ENCODE measurements at places on chromosomes 11 and 22.
A peak's percentile ranks its signal among the peaks of the same experiment; 100 is the strongest.

DNA sequence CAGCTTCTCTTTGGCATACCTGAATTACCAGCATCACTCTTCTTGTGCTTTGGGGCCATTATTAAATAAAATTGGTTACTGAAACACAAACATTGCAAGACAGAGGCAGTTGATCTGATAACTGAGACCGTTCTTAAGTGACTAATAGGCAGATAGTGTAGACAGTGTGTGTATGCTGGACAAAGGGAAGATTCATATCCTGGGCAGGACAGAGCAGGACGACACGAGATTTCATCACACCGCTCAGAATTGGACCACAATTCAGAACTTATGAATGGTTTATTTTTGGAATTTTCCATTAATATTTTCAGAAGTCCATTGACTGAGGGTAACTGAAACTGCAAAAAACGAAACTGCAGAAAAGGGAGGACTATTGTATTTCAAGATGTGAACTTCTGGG, 68.6 kb downstream of the LDLRAD3 start:
- no peaks in the 10 kb centered on the region for H3K27me3 ChIP-seq
- peaks cover 79% of the 10 kb centered on the region for H3K4me1 ChIP-seq
- no peaks in the 10 kb centered on the region for H3K36me3 ChIP-seq
- DNase-seq: no peak
- no peak overlapping the region for H3K27ac ChIP-seq

GRCh38 chr11:77560605-77561004, 29.1 kb upstream of the AQP11 start:
- no peak overlapping the region for H3K4me3 ChIP-seq
- no peaks in the 10 kb centered on the region for H3K36me3 ChIP-seq

DNA sequence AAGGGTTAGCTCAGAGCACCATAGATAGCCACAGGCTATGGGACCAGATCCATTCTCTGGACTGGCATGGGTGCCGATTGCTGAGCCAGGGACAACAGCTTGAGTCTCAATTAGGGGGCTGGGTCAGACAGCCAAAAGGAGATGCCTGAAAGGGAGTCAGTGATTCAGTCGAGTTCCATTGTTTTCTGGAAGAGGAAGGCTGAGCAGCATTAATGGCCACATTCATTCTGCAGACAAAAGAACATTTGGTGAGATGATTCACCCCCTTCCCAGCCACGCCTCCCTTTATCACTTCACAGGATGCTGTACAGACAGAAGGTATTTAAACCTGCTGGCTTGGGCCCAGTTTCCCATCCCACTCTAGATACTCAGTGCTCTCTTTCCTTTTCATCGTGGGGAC, 131.9 kb downstream of the ADAMTS15 start:
- H3K4me3 ChIP-seq: no peak overlapping the region
- no peaks in the 10 kb centered on the region for H3K36me3 ChIP-seq
- peaks cover 15% of the 10 kb centered on the region for H3K4me1 ChIP-seq
- H3K27ac ChIP-seq: peak overlapping the region; percentile 75

DNA sequence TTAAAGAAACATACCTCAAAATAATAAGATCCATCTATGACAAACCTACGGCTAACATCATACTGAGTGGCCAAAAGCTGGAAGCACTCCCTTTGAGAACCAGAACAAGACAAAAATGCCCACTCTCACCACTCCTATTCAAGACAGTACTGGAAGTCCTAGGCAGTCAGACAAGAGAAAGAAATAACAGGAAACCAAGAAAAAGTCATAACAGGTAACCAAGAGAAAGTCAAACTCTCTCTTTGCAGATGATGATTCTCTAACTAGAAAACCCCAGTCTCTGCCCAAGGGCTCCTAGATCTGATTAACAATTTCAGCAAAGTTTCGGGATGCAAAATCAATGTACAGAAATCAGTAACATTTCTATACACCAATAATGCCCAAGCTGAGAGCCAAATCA, 35.6 kb downstream of the TMEM123 start:
- H3K27ac ChIP-seq: no peak overlapping the region
- H3K4me3 ChIP-seq: no peak overlapping the region
- H3K36me3 ChIP-seq: no peaks in the 10 kb centered on the region
- no peak for DNase-seq
- peaks cover 9% of the 10 kb centered on the region for H3K4me1 ChIP-seq

DNA sequence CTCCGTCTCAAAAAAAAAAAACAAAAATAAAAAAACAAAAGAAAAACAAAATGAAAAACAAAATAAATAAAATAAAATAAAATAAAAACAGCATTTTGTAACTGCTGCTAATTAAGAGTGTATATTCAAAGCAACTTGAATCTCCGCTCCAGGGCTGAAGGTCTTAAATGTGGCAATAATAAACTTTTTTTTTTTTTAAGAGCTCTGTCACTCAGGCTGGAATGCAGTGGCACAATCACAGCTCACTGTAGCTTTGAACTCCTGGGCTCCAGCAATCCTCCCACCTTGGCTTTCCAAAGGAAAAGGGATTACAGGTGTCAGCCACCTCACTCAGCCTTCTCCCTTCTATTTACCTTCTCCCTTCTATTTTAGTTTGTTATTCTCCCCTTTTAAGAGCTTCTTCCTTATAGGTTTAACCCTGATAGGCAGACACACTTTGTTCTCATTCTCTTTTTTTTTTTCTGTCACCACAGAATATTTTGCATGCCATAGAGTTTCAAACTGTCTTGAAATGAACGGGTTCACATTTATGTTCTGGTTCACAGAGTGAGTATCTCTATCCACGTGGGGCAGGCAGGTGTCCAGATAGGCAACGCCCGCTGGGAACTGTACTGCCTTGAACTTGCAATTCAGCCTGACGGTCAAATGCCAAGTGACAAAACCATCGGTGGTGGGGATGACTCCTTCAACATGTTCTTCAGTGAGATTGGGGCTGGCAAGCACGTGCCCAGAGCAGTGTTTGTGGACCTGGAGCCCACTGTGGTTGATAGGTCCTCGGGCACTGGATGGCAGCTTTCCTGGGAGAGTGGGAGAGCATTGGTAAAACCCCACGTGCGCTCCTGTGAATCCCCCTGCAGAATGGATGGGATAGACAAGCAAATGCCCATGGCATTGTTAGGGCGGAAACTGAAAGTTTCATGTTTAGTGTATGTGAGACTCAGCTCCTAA, 19.4 kb downstream of the LRRC74B start:
- no peak overlapping the region for H3K27ac ChIP-seq
- H3K4me3 ChIP-seq: no peak overlapping the region

DNA sequence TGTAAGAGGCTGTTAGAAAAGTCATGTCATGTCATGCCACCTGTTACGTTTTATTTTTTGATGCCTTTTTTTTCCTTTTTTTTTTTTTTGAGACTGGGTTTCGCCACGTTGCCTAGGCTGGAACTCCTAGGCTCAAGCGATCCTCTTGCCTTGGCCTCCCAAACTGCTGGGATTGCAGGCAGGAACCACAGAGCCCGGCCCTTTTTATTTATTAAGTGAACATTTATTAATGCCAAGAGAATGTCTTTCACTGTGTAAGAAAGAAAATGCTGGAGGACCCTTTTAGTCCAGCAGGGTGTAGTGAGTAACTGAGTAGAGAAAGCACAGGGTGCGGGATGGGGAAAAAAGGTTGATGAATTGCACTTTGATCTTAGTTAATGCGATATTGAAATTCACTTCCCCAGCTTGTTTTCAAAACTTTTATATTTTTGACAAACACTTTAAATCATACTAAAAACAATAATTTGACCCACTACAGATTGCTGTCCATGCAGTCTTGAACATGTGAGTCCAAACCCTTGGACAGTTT, 2.3 kb upstream of the XBP1 start:
- peaks cover 59% of the 10 kb centered on the region for H3K4me1 ChIP-seq
- H3K27ac ChIP-seq: peak overlapping the region; percentile 100
- H3K36me3 ChIP-seq: no peaks in the 10 kb centered on the region
- no peaks in the 10 kb centered on the region for H3K27me3 ChIP-seq
- DNase-seq: no peak

GRCh38 chr11:19239039-19239438, 1.7 kb downstream of the E2F8 start:
- peaks cover 22% of the 10 kb centered on the region for H3K4me1 ChIP-seq
- no peaks in the 10 kb centered on the region for H3K36me3 ChIP-seq
- no peak overlapping the region for H3K4me3 ChIP-seq
- no peak overlapping the region for H3K27ac ChIP-seq

GRCh38 chr11:46363455-46364005, 16.3 kb downstream of the DGKZ start:
- no peaks in the 10 kb centered on the region for H3K36me3 ChIP-seq
- H3K4me3 ChIP-seq: no peak overlapping the region
- peak overlapping the region; percentile 85 for H3K27ac ChIP-seq
- H3K27me3 ChIP-seq: no peaks in the 10 kb centered on the region

DNA sequence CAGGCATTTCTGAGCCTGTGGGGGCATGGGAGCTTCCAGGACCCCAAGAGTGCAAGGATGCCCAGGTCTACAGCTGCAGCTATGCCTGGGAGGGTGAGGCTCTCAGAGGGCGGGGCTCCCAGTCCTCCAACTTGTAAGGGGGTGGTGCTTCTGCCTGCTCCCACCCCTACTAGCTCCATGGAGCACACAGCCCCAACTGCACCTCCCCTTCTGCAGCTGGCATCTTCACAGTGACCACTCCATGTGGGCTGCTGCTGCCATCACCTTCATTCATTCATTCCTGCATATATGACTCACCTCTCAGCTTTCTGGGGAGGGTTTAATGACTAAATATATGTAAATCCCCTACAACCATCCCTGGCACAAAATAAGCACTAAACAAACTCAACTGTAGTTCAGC, 43.8 kb downstream of the CHST1 start:
- H3K27ac ChIP-seq: no peak overlapping the region
- H3K27me3 ChIP-seq: no peaks in the 10 kb centered on the region
- no peak overlapping the region for H3K4me3 ChIP-seq

DNA sequence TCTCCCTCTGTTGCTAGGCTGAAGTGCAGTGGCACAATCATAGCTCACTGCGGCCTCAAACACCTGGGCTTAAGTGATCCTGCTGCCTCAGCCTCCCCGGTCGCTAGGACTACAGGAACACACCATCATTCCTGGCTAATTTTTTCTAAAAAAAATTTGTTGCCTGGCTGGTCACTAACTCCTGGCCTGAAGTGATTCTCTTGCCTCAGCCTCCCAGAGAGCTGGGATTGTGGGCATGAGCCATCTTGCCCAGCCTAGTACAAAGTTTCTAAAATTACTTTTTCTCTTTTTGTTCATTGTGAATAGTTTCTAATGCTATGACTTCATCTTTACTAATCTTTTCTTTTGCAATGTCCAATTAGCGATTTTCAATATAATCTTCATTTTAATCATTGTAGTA, 12.5 kb downstream of the RBM7 start:
- H3K4me1 ChIP-seq: peaks cover 11% of the 10 kb centered on the region
- no peaks in the 10 kb centered on the region for H3K36me3 ChIP-seq
- no peak overlapping the region for H3K4me3 ChIP-seq
- H3K27ac ChIP-seq: no peak overlapping the region
- no peaks in the 10 kb centered on the region for H3K27me3 ChIP-seq

GRCh38 chr11:60947700-60948099, 4.3 kb downstream of the SLC15A3 start:
- no peaks in the 10 kb centered on the region for H3K36me3 ChIP-seq
- H3K4me1 ChIP-seq: peaks cover 30% of the 10 kb centered on the region
- H3K4me3 ChIP-seq: no peak overlapping the region

DNA sequence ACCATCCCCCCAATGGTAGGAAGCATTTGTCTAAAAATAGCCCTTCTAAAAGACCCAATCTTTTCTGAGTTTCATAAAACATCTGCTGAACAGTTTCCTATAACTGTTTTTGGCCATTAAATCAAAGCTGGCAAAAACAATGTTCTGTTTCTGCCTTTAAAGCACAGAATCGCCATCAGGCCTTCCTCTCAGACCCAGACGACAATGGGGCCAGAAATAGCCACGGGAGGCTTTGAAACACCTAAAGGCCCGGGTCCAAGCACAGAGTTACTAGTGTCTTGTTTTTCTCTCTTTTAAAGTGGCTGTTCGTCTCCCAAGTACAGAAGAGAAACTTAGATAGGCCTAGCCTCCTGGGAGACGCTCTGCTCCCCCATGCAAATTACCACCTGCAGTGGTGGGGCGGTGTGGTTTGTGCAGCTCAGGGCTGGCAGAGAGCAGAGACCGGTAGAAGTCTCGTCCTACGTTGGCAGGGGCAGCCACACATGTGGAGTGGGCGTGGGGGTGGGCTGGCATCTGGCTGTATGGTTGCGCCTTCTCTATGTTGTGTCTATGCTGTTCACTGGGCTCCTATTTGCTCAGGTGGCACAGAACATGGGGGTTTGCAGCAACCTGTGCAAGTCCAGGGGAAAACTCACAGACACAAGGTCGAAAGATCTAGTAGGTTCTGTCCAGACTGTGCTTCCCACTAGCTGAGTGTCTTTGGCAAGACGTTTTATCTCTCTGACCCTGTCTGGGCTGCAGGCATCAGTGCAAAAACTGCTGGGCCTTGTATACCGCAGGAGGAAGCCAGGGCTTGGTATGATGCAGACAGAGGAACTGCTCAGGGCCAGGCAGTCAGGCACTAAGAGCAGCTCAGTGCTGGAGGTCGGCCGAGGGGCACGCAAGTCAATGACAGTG, 23.6 kb upstream of the ETS1 start:
- no peak overlapping the region for H3K4me3 ChIP-seq
- no peaks in the 10 kb centered on the region for H3K36me3 ChIP-seq
- H3K27ac ChIP-seq: peak overlapping the region; percentile 40
- peak; percentile 40 for DNase-seq
- peaks cover 3% of the 10 kb centered on the region for H3K27me3 ChIP-seq
- H3K4me1 ChIP-seq: peaks cover 18% of the 10 kb centered on the region

DNA sequence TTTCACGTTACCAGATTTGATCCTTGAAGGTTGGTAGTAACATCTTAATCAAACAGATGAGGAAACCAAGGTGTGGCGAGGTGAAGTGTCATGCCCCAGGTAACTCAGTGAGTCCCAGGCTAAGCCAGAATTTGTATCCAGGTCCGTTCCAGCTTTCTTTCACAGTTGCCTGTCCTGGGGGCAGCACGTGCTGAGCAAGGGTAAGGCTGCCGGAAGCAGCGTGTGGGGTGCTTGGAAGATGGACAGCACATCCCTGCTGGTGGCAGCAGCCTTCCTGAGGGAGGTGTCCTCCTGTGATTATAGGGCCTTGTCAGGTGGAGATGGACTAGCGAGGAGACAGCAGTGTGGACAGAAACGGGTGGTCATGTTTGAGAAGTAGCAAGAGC, 50.9 kb downstream of the TRIOBP start:
- no peak for DNase-seq
- peak overlapping the region; percentile 89 for H3K4me3 ChIP-seq
- H3K36me3 ChIP-seq: no peaks in the 10 kb centered on the region
- H3K27me3 ChIP-seq: no peaks in the 10 kb centered on the region
- peaks cover 60% of the 10 kb centered on the region for H3K4me1 ChIP-seq

All from esophagus squamous epithelium (tissue), 5 donors.